ENCODE measurements at places on chromosomes 12 and 14. TPM values are rescaled to one million over a fixed set of nuclear protein-coding genes. Genes with fewer than 3 reads are reported as not detected.
A peak's percentile ranks its signal among the peaks of the same experiment; 100 is the strongest.

DNA sequence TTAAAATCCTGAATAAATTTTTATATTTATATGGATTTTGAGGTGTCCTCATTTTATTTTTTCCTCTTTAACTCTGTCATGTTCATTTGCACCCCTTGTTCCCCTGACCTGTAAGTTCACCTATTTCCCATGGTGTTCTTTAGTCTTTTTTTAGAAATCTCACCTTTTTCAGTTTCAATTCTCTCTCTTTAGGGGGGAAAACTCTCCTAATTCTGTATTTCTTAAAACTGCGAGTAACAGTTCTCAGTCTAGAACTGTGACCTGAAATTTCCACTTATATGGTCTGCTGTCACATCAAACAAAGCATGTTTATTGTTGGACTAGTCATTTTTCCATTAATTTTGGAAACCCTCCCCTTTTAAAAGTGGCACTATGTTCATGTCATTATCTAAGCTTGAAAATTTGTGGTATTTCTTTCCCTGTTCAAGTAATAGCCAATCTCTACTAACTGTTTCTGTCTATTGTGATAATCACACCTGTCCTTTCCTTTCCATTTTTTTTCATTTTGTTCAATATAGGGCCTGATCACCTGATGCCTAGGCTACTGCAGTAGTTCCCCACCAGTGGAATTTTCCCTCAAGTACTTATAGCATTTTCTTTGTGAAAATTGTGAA is 14.0 kb upstream of the FBXO33 start:
- DNase-seq, result no peak

Gene RAB35
- 38.4 TPM for total RNA-seq

DNA sequence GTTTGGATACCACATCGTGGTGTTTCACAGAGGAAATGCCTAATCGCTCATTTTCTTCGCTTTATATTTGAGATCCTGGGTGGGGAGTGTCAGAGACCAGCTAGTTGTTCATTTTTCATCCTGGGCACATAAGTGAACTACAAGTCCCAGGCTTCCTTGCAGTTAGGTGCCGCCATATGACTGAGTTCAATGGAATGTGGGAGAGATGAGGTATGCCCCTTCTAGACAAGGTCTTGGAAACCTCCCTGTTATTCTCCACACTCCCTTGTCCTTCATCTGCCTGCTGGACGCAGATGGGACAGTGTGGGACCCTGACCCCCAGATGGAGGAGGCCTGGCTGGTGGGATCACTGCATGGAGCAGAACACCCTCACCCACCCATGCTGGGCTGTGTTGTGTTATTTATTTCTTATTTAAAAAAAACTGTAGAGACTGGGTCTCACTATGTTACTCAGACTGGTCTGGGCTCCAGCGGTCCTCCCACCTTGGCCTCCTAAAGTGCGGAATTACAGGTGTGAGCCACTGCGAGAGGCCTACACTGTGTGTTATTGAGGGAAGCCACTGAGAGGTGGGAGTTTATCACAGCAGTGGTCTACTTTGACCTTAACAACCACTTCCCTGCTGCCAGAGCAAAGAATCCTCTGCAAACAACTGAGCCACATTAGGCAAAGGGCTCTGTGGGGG is 42.9 kb upstream of the VRK1 start:
- DNase-seq, result no peak

GRCh38 chr12:29782285-29782870 is 1.4 kb downstream of the TMTC1 start:
- DNase-seq, result peak; percentile 33

Gene BLOC1S1
- 59.6 TPM for total RNA-seq

DNA sequence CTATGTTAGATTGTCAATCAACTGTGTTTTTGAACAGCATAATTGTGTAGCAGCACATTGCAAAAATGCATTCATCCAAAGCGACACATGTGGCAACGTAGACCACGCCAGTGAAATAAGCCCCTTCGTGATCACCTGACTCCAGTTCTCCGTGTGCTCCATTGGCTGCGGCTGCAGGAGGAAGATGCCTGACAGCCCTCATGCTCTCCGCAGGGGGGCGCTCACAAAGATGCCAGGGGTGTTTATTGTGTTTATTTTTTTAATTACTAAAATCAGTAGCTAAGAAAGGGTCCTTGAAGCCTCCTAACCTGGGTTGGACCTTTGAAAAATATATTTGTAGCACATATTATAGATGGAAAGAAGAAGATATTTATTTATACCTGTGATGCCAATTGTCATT is 116.3 kb downstream of the SLC15A4 start:
- DNase-seq, result peak; percentile 77

Gene TPPP2
- total RNA-seq, result not detected

Gene PPP4R4
- 3.0 TPM for total RNA-seq

GRCh38 chr12:116804051-116804450 is 65.9 kb downstream of the RNFT2 start:
- no peak for DNase-seq

- DNase-seq, result no peak
Observed at GRCh38 chr12:54991991-54992375, 7.4 kb upstream of the TESPA1 start.

Gene OTX2
- 85.8 TPM for total RNA-seq

Gene MAX
- total RNA-seq, result 21.6 TPM

GRCh38 chr12:124111006-124111405 is 138.0 kb downstream of the ZNF664 start:
- no peak for DNase-seq

- DNase-seq, result peak; percentile 92
Observed at GRCh38 chr12:131436922-131437705, 273.8 kb upstream of the SFSWAP start.

DNA sequence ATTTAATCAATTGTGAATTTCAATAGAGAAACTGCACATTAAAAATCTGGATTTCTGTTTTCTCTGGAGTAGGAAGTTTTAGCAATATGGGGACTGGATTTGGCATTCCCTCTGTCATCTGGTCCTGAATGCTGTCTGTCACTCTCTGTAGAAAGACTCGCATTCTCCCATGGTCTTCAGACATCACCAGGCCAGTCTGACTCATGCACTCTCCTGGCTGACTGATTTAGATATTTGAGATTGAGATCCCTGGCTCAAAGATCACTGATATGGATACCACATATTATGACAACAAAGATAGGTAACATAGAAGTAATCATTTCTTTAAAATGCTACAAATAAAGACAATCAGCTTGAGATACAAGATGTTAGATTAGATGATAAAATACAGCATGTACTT is 524.5 kb downstream of the GALC start:
- no peak for DNase-seq

DNA sequence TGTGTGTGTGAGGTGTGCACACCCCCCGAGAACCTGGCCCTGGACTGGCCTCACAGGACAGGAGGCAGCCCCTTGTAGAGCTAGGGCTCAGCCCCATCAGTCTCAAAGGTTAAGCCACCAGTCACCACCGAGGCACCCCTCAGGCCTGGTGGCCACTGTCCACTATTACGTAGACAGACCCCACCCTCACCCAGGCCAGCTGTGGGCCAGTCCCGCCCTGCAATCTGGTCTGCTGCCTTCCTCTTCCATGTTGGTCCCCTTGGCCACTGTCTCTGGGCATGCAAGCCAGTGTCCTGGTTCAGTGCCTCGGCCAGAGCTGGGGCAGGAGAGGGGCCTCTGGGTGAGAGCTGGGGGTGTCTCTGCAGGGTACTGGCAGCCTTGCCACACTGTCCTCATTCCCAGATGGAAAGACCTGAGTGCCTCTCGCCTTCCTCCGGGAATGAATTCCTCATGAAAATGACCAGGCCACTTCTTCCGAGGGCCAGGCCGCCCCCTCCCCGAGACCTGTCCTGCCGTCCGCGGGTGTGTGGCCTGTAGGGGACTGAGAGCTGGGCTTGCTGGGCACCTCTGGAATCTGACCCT is 897 bp upstream of the TEX22 start:
- DNase-seq, result no peak

Gene TEDC1
- 24.5 TPM for total RNA-seq

DNA sequence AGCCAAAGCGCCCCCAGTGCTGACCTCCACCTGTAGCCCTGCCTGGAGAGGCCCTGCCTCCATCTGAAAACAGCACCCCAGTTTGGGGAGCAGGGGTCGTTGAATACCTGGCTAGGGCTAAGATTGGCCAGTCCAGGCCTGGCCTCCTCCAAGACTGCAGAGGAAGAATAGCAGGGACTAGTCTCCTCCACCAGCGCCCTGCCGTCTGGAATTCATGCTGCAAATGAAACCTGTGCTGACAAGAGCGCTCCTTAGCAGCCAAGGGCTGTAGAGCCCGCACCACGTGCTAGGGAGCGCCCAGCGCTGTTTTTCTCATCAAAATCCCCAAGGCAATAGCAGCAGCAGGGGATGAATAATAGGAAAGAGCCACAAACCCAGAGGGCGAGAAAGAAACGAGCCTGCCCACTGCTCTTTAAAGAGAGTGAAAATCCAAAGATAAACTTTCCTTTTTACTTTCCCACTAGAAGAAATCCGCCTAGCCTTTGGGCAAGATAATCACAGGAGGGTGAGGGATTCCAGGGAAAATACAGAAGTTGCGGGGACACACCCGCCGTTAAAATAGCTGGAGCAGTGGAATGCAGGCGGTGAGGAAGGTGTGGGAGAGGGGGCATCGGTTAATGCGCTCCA is 3.3 kb downstream of the COL2A1 start:
- peak; percentile 82 for DNase-seq

Gene TAS2R8
- not detected for total RNA-seq

DNA sequence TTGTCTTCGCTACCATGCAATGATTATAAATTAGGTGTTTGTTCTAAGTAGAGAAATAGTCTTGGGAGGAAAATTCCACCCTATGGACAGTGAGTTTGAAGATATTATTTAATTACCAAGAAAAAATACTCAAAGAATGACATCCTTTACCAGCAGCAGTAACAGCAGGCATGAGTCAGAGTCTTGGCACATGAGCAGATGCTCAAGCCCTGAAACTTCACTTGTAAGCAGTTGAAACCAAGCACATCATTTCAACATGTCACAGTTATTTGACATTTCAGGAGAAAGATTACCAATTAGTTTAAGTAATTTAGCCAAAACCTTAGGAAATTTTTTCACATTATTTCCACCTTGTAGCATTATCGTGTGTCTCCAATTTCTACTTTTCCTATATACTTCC is 99.2 kb downstream of the C12orf50 start:
- DNase-seq, result no peak

DNA sequence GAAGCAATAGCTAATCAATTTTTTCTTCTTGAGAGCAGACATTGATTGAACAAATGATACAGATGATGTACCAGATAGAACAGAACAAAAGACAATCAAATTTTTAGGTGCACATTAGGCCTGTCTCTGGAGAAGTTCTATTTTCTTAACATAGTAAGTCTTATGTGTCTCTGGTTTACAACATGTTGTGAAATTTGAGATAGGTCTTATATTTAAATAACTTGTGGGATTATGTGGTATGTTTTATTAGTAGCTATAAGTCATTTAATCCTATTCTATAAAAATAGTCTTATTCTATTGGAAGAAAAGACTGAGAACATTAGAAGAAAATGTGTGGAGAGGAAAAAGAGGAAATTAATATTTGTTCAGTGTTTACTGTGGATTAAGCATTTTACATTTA is 358.0 kb downstream of the ATP23 start:
- no peak for DNase-seq

DNA sequence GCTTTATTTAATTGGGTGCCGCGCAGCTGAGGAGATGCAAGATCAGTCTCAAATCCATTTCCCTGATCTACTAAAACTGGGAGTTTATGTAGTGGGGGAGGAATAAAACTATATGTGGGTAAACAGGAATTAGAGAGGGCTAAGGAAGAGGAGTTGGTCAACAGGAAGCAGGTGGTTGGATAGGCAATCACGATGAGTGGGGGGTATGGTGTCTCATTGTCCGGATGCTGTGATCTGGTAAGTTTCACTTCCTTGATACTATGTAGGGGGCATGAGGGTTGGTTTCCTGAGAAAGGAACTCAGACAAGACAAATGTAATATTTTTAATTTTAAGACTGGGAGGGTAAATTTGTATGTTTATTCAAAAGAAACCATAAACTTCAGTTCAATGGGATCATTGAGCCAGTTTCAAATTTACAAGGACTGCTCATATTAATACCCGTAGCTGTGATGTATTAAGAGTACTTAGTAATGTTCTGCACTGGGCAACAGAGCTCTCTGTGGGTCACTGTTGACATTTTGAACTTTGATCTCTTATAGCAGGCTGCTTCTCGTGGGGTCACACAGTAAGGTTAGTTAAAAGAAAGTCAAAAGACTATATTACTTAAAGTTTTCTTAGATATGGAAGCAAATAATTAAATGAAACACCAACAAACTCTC is 786.2 kb upstream of the FBXO33 start:
- DNase-seq, result no peak

Gene AP5M1
- total RNA-seq, result 28.2 TPM

DNA sequence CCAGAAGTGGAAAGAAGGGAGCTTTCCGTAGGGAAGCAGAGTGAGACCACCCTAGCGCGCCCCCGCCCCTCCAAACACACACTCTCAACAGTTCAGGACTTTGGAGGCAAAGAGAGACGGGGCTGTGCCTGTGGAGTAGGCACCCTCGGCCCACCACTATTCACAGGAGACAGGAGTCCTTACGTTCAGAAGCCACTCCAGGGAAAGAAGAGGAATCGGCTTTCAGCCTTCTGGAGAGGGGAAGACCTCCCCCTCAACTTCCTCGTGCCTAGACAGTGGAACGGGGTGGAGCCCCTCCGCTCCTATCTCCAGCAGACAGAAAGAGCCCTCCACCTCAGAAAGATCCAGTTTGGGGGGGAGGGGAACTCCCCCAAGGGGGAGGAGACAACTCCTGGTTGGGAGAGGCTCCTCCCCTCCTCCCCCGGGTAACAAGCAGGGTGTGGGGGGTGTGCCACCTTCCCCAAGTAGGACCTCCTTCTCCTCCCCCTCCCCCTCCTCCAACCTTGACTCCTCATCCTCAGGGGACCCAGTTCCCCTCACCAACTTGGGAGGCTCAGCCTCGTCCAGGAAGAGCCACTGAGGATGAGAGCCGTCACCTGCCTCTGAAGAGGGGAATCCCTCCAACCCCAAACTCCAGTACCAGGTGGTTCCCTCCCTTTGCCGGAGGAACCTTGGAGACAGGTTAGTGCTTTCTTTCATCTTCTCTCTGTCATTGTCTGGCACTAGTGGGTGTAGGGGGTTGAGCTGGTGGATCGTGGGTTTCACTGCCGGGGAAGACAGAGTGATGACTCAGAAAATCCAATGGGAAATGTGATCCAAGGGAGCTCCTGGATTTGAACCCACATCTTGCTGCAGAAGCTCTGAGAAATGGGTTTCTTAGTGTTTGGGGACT is 883 bp downstream of the FOXJ2 start:
- peak; percentile 91 for DNase-seq

- DNase-seq, result peak; percentile 90
Observed at GRCh38 chr14:103905842-103906456, 22.3 kb upstream of the TDRD9 start.

DNA sequence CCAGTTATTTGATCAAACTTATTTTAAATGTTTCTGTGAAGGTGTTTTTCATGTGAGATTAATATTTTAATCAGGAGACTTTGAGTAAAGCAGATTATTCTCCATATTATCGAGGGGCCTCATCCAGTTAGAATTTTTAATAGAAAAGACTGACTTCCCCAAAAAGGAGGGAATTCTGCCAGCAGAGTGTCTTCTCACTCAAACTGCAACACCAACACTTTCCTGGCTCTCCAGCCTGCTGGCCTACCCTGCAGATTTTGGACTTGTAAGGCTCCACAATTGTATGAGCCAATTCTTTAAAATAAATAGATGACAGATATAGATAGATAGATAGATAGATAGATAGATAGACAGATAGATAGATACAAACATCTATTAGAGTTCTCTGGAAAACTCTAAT is 155.7 kb downstream of the SEC23A start:
- no peak for DNase-seq
